RPMI7951 (cell line): ENCODE measurements at places on chromosomes 7 and 10. TPM values are rescaled to one million over a fixed set of nuclear protein-coding genes. Genes with fewer than 3 reads are reported as not detected.
A peak's percentile ranks its signal among the peaks of the same experiment; 100 is the strongest.

GRCh38 chr7:156074982-156075615, 262.8 kb upstream of the SHH start:
- DNase-seq: no peak

DNA sequence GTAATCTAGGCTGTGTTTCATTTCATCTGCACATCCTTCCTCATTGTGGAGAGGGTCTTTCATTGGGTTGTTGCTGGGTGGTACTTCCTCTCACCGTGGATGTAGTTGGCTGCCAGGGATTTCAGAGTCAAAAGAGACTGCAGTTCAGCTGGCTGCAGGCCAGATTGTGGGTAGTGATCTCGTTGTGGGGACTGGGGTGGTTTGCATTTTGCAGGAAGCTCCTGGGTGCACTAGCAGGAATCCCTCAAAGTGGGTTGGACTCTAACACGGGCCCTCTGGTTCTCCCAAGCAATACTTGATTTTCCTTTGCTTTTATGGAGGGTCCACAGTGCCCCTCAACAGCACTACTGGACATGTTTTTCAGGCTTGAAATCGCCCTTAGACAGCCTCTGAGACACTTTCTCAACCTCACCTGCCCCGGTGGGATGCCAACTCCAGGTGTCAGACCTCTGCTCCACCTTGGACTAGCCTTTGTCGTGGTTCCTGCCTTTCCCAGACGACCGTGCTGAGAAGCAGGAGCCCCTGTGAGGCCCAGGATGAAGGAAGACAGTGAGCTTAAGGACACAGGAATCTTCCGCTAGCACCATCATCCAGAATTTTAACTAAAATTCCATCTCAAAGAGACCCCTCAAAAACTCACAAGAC, 23.9 kb upstream of the ZNF273 start:
- no peak for DNase-seq

- no peak for DNase-seq
These were observed 18.1 kb upstream of the KNDC1 start for GRCh38 chr10:133141958-133142340.

The CXCL12 gene
- total RNA-seq: 29.0 and 30.3 TPM in 2 replicates

DNA sequence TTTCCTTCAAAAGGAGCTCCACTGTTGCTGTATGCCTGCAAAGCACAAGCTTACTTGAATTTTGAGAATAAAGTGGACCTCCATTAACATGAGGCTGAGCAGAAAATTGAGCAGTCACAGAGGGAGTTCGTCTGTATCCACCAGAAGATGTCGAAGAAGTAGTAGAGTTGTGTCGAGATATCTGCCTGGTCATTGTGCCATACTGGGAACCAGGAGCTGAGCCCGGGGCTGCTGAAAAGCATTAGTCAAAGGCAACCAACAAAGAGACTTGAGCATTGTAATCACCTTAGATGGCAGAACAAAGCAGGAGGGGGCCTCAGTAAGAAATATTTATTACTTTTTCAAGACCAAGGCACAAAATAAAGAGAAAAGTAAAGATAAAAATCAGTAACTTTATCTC, 61.5 kb downstream of the PDSS1 start:
- DNase-seq: no peak

The CFAP46 gene
- total RNA-seq: not detected in 2 replicates

The GPR15LG gene
- not detected in 2 replicates for total RNA-seq

DNA sequence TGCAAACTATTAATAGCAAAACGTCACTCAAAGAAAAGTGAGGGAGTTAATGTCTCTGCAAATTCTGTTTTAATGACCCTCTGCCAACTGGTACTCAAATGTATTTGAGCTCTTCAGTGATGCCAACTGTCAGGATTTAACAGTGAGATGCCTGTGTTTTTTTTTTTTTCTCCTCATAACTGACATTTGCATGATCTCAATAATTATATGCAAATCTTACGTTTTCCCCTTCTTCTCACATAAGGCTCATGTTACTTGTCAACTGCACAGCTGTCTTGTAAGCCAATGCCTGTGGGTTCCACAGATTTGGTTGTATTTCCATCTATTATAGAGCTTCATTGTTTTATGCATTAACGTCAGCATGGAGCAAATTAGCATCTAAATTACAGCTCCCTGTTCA, 38.2 kb downstream of the PPP1R3A start:
- DNase-seq: no peak

GRCh38 chr10:61733358-61733940, 70.7 kb downstream of the CABCOCO1 start:
- peak; percentile 37 for DNase-seq

- DNase-seq: no peak
These were observed 42.5 kb downstream of the AVL9 start for GRCh38 chr7:32537760-32538159.

GRCh38 chr10:112517451-112517862, 70.4 kb downstream of the VTI1A start:
- no peak for DNase-seq

DNA sequence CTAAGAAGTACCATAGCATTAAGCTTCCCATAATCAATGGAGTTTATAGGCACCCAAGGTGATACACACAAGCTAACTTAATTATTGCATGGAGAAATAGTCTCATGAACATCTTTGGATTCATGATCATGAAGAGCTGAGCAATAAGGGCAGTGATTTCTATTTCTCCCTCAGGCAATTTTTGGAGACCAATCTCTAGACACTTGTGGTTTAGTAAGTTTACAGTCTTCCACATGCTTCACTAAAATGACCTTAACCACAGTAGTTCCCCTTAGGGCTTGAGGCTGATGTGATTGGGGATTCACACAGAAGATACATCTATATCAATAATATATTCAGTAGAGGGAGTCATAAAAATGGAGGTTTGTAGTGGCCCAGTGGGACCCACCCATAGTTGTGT, 241.2 kb downstream of the CCDC7 start:
- DNase-seq: peak; percentile 76

DNA sequence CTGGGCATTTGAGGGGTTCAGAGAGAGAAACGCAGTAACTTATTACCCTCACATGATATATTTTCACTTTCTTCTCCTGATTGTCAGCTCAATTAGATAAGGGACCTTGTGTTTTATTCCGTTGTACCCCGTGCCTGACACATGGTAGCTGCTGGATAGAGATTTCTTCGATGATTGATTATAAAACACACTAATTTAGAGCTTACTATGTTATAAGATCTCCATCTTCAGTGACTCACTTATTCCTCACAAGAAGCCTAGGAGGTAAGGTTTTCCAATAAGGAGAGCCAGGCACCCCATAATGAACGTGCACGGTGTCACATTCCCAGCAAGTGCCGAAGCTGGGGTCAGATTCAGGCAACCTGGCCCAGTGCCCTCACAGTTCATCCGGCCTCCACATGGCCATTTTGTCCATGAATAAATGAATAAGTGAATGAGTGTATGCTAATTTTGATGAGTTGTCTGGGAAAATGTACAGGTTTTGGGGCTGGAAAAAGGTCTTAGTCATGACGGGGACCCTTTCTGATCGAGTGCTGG, 138.1 kb upstream of the CDCA7L start:
- DNase-seq: no peak

DNA sequence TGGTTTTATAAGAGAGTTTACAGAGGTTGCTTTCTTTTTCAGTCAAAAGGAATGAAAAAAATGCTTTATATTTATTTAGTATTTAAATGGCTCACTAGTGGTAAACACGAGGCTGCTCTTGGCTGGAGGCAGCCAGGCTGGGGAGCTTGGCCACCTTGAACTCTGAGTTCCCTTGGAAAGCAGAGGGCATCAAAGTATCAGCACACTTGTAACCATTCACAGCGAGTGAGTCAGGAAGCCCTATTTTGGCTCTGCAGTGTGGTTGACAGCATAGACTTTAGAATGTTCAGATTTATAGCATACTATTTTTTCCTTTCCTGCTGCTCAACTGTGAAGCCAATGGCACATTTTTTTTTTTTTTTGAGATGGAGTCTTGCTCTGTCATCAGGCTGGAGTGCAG, 51.6 kb downstream of the CYCS start:
- peak; percentile 40 for DNase-seq

GRCh38 chr10:113003052-113003451, 53.0 kb downstream of the TCF7L2 start:
- peak; percentile 3 for DNase-seq

GRCh38 chr10:129277841-129278240, 189.2 kb upstream of the MGMT start:
- no peak for DNase-seq

The PTPRN2 gene
- total RNA-seq: 6.8 and 9.0 TPM in 2 replicates

DNA sequence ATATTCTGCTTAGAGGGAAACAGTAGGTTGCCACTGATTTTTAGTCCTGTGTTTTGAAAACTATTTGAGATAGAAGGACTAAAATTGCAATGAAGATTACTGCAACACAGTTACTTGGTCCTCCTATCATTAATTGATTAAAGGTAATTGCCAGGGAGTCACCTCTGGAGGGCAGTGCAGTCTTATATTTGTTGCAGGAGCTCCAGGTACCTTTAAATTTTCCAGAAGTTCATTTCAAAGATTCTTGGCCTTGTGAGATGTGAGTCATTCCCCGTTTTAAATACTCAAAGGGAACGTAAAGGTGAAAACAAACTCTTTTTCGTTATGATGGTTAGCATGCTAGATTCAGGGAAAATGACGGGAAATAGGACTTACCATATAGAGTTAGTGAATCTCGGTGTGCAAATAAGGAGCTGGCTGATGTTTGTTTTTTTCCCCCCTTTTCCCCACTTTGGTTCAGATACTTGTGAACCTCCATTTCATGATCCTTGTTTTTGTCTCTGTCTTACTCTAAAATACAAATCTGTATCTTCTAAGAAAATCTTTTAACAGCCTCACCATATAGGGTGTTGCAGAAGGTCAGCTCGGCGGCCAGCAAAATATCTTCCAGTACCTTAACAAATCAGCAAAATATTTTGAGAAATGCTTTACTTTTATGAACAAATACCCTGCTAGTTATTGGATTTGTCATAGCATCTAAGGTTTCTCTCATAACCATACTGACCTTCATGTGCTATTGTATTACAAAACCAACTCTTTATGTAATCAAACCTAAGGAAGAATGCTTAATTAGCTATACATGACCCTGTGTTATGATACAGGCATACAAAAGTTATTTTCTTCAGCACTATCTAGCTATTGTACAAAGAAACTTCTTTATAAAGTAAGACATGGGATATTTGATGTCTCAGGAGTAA, 143.0 kb upstream of the HDAC9 start:
- peak; percentile 77 for DNase-seq

- no peak for DNase-seq
These were observed 110.9 kb downstream of the SGMS1 start for GRCh38 chr10:50512743-50513416.

DNA sequence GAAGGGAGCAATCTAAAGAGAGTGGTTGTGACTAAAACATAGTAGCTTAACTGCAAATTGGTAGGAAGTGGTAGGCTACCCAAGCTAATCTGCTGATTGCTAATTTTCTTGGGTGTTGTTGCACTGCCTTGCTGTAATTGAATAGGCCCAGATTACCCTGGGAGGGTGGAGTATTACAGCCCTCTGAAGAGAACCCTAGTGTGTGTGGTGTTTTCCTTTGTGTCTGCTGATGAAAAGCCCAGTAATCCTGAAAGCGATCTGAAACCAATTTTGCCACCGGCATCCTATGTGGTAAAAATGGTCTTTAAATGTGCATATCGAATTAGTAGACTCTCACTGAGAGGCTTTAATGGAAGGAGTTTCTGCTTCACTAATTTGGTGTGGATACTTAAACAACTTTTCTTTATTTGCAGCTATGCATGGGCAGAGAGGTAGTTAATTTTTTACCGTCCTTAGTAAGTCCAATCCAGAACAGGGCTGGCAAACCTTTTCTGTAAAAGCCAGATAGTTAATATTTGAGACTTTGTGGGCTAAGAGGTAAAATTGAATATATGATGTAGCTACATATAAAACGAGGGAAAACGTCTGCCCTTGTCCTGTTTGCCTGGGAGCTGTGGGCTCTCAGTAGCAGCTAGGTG, 92.5 kb downstream of the CSTF2T start:
- DNase-seq: no peak

- no peak for DNase-seq
These were observed 809.1 kb downstream of the SORCS1 start for GRCh38 chr10:106355450-106355849.

The RNF133 gene
- total RNA-seq: not detected in 2 replicates

The GDI2 gene
- 441 and 493 TPM in 2 replicates for total RNA-seq

- DNase-seq: no peak
These were observed 64.9 kb downstream of the CELF2 start for GRCh38 chr10:11082526-11082925.

- DNase-seq: no peak
These were observed 5.8 kb downstream of the PSMA2 start for GRCh38 chr7:42926204-42926603.

GRCh38 chr7:81120111-81120510, 201.3 kb upstream of the SEMA3C start:
- DNase-seq: no peak

The STYXL1 gene
- 59.4 and 81.9 TPM in 2 replicates for total RNA-seq

The BICC1 gene
- 28.3 and 37.6 TPM in 2 replicates for total RNA-seq

The DOCK4 gene
- 5.5 and 10.8 TPM in 2 replicates for total RNA-seq

DNA sequence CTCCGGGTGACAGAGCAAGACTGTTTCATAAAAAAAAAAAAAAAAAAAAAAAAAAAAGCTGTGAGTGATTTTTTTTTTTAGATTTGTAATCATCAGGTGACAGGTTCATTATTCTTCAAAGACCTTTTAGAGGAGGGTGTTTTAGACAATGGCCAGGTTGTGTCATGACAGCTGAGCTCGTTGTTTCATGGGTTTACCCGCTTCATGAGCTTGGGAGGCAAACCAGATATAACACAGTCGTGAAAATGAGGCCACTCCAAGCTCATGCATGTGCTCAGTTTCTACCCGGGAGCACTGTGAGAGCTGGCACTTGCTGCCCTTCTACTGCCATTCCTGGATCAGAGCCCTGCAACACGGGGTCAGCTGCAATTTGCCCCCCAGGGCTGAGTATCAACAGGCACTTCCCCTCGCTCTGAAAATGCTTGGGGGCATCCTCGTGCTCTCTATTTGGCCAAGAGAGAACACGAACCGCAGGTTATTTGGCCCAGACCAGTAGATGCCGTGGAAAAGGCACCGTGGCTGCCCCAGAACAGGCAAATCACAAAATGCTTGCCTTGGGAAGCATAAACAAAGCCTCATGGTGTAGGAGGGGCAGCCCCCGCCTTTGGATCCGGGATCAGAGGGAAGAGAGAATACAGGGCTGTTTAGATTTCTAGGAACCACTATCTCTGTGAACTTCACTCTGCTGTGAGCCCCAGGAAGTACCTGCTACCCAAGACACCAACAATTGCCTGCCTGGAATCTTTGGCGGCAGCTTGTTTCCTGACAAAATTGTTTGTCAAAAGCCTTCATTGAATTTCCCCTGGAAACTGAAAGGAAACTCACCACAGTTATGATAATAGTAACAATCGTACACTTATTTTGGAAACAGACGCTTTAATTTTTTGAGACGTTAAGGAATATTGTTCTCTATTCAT, 371.0 kb downstream of the FRMD4A start:
- peak; percentile 91 for DNase-seq

GRCh38 chr7:73939528-73939927, 78.6 kb downstream of the TMEM270 start:
- no peak for DNase-seq

DNA sequence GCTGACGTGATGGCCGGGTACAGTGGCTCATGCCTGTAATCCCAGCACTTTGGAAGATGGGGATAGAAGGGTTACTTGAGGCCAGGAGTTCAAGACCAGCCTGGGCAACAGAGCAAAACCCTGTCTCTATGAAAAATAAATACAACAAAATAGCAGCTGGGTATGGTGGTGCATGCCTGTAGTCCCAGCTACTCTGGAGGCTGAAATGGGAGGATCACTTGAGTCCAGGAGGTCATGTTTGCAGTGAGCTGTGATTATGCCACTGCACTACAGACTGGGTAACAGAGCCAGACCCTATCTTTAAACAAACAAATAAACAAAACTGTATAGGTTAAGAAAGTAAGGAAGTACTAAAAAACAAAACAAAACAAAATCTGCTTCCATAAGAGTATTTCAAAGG, 6.2 kb upstream of the CUL2 start:
- no peak for DNase-seq

The OR2A7 gene
- total RNA-seq: 0.24 TPM in 1 of 2 replicates, not detected in the other

GRCh38 chr7:133697585-133697984, 429.6 kb upstream of the LRGUK start:
- DNase-seq: no peak
